HepG2 (cell line): ENCODE measurements at places on chromosomes 1 and 21. TPM values are rescaled to one million over a fixed set of nuclear protein-coding genes. Genes with fewer than 3 reads are reported as not detected.

ALX3 gene
- not detected in 2 replicates for polyA plus RNA-seq

BCL2L15 gene
- polyA plus RNA-seq: 0.03 TPM in 2 replicates

CDC73 gene
- polyA plus RNA-seq: 17.8 and 20.2 TPM in 2 replicates

DNA sequence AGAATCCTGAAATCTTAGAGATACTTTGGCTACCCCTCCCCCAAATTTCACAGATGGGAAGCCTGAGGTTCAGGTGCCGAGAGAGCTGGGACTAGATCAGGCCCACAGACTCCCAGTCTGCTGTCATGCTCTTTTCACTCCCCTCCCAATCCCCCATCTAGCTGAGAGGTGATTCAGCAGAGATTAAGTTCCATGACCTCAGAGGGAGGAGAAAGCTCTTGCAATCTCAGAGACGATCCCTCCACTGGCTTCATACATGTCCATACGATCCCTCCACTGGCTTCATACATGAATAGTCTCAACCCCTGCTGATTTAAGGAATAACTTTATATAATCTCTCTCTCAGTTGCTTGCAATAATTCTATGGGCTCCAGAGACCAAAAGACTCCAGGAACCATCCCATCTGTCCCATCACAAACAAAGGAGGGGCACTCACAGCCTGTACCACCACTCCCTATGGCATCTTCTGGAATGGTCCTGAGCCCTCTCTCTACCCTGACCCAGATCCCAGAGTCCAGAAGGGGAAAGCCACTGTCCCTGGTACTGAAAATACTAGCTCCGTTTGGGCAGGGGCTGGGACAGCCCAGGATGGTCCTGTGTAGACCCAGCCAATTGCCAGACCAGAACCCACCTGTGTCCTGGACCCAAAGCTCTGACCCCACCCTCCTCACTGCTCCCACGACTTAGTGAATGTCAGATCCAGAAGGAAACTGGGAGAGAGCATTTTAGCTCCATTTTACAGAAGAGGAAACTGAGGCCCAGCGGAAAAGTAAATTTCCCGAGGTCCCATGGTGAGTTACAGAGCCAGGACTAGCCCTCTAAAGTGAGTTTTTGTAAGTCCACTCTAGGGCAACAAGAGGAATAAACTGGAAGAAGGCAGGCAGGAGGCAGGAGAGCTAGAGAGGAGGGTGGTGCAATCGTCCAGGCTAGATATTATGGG, 27.1 kb downstream of the RIMS3 start:
- no peak for DNase-seq

DNA sequence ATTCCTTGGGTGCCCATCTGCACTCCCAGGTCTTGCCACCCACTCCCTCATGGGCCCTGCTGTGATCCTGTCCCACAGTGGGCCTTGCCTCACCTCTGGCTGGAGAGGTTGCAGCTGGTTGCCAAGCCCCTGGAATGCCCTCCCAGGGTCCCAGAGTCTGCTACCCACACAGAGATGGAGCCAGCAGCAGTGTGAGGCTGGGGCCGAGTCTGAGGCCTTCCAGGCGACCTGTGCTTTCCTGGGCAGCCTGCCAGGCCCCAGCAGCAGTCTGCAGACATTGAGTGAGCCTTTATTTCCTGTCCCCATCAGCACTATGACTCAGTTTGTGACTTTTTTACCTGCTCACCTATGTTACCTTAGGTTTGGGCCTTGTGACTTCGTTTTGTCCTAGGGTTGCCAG, 25.0 kb upstream of the TSPAN2 start:
- no peak for DNase-seq

GRCh38 chr1:55580845-55581332, 365.7 kb upstream of the USP24 start:
- peak; percentile 25 for DNase-seq

DNA sequence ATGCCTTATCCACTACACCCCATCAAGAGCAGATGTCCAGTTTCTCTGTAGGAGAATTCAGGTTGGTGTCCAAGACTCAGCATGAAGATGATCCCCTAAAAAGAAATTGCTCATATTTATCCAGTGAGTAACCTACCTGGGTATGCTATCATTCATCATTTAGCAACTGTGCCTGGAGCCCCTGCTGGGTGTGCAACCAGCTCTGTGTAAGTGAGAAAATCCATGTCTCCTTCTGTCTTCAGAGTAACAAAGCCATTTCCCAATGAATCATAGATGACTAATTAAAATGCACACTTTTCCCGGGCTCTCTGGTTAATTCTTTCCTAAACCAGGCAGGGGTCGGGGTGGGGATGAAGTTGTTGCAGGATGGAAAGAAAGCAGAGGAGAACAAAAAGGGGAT, 35.8 kb downstream of the OLFML3 start:
- DNase-seq: no peak

- DNase-seq: no peak
Measured at GRCh38 chr1:119132179-119132578, 8.3 kb downstream of the WARS2 start.

DNA sequence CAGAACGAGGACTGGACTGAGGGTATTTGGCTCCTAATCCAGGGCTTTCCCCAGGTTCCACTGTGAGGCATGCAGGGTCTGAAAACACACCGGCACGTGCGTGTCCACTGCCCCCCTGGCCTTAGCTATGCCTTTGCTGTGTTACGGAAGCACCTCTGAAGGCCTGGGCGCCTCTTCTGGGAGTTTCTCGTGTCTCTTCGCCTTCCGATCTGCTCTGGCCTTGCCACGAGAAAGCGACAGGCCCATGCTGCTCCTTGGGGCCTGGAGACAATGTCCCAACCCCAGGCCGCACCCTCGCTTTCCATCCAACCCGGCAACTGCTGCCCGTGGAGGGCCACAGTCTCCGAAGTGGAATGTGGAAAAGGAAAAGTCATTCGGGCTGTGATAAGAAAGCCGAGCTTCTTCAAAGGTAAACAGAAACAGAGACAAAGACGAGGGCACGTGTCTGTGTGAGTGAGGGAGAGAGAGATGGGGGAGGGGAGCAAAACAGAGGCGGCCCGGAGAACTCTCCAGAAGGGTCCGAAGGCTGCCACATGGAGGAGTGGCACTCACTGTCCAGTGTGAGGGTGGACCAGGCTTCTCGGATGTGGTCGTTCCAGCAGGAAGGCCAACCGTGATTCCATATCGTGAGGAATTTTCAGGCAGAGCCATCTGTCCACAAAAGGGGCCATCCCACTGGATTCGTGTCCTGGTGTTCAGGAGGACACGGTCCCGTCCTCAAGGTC, 3.4 kb upstream of the UMODL1 start:
- no peak for DNase-seq

GRCh38 chr1:2224170-2224584, 3.9 kb upstream of the SKI start:
- DNase-seq: no peak
